ENCODE measurements at places on chromosomes 4 and X. TPM values are rescaled to one million over a fixed set of nuclear protein-coding genes. Genes with fewer than 3 reads are reported as not detected.

Gene RASSF6
- total RNA-seq = not detected

Gene NPY2R
- not detected for total RNA-seq

Gene POF1B
- 0.84 TPM for total RNA-seq

Gene IBSP
- total RNA-seq = not detected

Gene ADH1C
- not detected for total RNA-seq

Gene SEPTIN11
- total RNA-seq = 90.1 TPM

Gene GPRASP2
- total RNA-seq = 15.3 TPM

Gene F11
- total RNA-seq = not detected

Gene ASB11
- not detected for total RNA-seq

Data from mammary microvascular endothelial cell (primary cell).